ENCODE measurements at places on chromosomes 13 and 19.

GRCh38 chr19:10961073-10961860 is 437 bp downstream of the SMARCA4 start:
- peak; percentile 27 for DNase-seq

DNA sequence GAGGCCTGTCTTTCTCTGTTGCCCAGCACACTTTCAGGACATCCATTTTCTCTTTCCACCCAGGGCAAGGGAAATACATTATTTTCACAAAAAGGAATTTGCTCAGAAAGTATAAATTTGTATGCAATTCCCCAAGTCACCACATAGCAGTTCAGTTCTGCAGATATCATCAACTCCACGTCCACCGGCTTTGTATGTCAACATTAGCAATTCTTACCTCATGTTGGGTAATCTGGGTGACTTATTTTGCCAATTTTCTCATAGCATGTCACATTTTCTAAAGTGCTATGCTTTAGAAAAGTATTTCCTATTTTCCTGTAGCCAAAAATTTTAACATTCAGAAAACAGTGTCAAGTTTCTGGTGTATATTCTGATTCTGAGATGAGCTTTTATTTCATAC is 501.8 kb downstream of the EFNB2 start:
- DNase-seq = peak; percentile 76

GRCh38 chr19:2771786-2772674 is 11.0 kb downstream of the SGTA start:
- DNase-seq = no peak

DNA sequence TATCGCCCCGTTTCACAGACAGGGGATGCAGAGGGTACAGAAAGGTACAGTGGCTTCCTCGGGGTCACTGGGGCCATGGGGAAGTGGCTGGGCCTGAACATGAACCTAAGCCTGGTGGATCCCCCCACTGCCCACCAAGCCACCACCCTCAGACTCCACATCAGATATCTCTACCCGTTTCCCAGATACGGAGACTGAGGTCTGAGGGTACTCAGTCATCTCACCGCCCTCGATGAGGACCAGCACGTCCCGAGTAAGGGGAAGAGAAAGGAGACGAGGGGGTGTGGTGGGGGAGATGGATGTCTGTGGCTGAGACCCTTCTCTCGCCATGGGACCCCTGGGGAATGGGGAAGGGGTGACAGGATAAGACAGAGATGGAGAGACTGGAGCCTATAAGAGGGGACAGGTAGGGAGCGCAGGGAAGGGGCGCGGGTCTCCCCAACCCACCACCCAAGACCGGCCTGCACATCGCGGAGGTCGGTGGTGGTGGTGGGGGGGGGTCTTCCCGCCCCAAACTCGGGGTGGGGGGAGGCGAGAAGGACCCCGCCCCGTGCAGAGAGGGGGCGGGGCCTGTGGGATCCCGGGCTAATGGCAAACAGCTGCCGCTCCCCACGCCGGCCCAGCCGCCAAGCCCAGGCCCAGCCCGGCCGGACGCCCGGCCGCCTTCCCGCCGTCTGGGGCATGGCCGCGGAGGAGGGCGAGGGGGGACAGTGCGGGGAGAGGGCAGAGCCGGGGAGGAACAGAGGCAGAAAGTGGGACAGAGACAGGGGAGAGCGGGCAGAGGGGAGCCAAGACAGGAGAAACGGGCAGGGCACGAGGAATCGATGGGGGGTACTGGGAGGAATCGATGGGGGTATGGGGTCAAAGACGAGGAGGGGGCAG is 698 bp downstream of the KANK2 start:
- peak; percentile 37 for DNase-seq

GRCh38 chr13:23865906-23866305 is 23.3 kb downstream of the MIPEP start:
- no peak for DNase-seq

DNA sequence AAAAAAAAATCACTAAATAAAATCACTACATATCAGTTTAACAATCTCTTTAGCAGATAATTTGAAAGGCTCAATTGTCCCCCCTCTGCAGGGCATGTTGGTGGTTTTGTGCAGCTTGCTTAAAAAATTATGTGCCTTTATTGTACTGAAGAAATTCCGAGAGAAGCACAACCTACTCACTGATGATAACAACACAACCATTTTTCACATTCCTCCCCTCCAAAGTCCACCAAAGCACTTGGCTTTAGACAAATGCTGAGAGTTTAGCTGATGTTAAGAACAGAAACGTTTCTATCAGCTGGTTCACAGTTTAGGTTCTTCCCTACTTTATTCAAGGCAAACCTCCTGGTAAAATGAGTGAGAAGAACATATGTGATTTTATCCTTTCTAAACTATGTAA is 923 bp downstream of the DOCK9 start:
- DNase-seq = peak; percentile 20

GRCh38 chr19:10701955-10702525 is 801 bp downstream of the QTRT1 start:
- peak; percentile 19 for DNase-seq

DNA sequence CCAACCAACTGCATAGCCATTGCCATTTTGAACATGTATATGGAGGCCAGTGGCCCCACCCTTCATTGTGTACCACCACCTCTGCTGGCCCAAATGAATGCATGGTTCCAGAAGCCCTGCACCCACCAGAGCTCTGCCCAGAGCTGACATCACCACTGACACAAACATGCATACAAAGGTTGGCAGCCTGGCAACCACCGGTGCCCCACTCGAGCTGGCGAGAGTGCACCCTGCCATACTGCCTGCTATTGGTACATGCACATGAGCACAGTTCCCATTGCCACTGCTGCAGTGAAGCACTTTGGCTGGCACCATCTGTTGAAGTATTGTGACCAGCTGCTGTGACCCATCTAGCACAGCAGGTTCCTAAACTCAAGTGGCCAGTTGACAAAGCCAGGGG is 1564.9 kb downstream of the OLFM4 start:
- no peak for DNase-seq

- no peak for DNase-seq
Measured at GRCh38 chr19:32253683-32254508, 91.5 kb upstream of the ZNF507 start.

DNA sequence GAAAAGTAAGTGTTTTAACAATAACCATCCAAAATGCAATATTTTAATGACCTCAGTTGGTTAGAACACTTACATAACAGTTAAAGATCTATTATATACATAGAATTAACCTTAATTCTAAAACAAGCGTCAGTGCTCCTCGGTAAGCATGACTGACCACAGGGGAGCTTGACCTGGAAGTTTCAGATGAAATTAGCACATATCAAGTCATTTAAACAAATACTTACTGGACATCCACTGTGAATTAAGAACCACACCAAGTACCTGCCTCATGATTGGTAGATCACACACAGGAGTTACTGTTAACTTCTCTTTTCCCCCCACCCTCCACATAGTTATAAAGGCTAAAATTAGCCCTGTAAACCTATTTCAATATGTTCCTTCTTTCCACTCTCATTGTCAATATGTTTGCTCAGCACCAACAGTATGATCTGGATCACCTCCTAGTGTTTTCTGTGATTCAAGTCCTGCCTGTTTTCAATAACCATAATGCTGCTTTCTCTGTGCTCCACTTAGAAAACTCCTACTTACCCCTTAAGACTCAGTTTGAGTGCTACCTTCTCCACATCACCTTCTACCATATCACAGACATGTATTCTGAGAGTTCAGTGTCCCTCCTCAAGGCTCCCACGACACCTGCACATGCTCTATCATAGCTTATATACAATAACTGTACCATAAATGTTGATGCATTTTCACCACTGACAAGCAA is 209.0 kb downstream of the VWA8 start:
- no peak for DNase-seq
